Muscle of back (tissue), 13 donors: ENCODE measurements at places on chromosomes 16 and 17. TPM values are rescaled to one million over a fixed set of nuclear protein-coding genes. Genes with fewer than 3 reads are reported as not detected.
A peak's percentile ranks its signal among the peaks of the same experiment; 100 is the strongest.

- DNase-seq: no peak
Measured at GRCh38 chr17:7853691-7854038, 1.2 kb upstream of the TMEM88 start.

- DNase-seq: peak; percentile 20
Measured at GRCh38 chr16:82400046-82400445, 226.7 kb upstream of the CDH13 start.

Gene SLFN14
- 0.17 TPM for polyA plus RNA-seq

GRCh38 chr17:51904379-51904778, 254.1 kb downstream of the CA10 start:
- no peak for DNase-seq

DNA sequence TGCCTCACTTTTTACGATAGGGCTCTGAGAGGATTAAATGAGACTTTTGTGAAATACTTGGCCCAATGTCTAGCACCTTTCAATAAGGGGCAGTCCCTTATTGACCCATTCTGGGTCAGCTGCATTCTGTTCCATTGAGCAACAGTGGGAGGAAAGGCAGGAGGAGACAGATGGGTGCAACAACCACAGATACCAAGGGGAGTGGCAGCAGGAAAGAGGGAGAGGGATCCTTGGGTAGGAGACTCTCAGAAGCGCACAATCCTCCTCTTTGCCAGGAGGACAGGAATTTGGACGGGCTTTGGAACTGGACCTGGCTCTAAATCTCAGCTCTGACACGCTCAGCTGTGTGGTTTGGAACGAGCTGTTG, 3.5 kb downstream of the PIPOX start:
- DNase-seq: no peak

DNA sequence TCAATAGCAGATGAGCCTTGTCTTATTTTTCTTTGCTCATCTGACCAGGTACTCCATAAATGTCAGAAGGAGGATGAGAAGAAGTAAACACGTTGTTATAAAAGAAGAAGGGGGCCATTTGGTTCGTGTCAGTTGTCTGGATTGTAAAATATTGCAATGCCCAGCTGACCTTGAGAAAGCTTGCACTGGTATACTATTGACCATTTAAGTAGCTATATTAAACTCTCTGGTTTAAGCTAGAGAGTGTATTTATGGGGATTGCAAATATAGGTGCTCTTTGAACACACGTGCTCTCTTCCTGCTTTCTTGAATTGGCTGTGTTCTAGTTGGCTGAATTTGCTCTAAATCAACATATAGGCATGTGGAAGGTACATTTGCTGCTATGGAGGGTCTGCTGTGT, 26.1 kb upstream of the CMTR2 start:
- no peak for DNase-seq

GRCh38 chr17:78151514-78152008, 5.4 kb downstream of the C17orf99 start:
- DNase-seq: no peak

DNA sequence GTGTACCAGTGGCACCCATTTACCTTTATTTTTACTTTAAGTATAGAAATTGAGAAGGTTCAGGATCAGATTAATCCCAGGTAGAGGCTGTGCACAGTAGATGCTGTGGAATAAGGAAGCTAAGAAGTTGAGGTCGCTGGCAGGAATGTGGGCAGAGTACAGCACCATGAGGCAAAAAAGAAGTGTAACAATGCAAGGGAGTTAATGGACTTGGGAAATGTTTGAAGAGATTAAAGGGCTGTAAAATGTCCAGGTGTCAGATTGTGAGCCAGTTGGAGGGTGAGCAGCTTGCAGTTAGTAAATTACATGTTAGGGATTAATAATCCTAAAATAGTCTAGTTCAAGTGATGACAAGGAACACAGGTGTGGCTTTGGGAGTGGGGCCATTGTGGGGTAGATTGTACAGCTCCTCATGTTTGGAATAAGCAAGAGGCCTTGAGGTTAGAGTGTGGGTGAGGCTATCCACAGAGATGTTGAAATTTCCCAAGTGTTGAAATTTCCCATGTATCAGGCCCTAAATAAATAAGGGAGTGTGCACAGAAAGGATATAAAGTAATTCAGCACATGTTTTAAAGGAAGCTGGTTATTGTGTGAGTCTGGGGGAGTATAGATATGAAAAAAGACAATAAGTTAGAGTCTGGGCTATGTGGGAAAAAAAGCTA, 21.5 kb downstream of the TAT start:
- DNase-seq: no peak

Gene HIGD1B
- 5.0 TPM for polyA plus RNA-seq

Gene GPR139
- polyA plus RNA-seq: not detected

GRCh38 chr17:16287563-16288027, 65.7 kb downstream of the CENPV start:
- peak; percentile 65 for DNase-seq

Gene SLC47A2
- polyA plus RNA-seq: 0.17 TPM

DNA sequence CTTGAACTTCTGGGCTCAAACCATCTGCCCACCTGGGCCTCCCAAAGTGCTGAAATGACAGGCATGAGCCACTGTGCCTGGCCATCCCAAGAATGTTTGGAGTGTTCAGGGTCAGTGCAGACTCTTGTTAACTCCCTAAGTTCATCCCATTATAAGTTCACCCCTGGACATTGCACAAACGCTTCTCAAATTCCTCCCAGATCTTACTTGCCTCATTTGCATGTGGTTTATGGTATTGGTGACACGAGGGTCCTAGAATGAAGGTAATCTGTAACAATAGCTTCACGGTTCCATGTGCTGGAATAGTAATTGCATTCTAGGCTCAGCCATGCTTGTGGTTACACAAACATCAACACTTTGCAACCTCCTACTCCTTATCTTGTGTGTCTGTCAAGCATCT, 5.0 kb upstream of the CCDC42 start:
- no peak for DNase-seq

DNA sequence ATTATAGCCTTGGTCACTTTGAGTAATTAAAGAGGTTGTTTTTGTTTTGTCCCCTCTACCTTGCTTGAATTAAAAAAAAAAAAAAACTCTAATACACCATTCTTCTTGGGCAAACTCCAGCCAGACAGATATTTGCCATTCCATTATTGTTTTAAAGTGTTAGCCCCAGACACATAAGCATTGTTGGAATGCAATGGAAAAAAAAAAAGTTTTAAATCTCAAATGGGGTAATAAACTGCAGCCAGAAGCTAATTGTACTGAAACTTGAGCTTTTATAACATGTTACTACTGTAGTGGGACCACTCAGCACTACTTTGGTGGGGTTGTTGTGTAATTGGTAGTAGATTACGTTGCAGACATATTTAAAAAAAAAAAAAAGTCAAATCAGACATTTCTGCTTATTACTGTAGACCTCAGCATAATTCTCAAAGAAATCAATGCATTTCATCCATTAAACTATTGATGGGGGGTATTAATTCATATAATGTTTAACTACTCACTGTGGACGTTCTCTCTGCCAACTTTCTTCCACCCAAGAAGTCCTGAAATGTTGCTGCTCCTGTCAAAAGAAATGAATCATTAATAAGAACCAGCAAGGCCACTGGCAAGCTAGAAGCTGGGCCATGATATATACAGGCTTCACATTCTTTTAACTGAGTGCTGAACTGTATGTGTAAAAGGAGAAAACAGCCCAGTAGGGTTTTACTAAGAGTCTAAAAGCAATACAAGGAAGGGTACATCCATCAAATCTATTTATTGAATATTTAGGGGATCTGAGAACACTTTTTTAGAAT, 626.6 kb upstream of the SOX9 start:
- DNase-seq: peak; percentile 48

Gene CDH1
- polyA plus RNA-seq: 1.5 TPM

GRCh38 chr17:80798595-80799537, 192.8 kb upstream of the CHMP6 start:
- DNase-seq: no peak

DNA sequence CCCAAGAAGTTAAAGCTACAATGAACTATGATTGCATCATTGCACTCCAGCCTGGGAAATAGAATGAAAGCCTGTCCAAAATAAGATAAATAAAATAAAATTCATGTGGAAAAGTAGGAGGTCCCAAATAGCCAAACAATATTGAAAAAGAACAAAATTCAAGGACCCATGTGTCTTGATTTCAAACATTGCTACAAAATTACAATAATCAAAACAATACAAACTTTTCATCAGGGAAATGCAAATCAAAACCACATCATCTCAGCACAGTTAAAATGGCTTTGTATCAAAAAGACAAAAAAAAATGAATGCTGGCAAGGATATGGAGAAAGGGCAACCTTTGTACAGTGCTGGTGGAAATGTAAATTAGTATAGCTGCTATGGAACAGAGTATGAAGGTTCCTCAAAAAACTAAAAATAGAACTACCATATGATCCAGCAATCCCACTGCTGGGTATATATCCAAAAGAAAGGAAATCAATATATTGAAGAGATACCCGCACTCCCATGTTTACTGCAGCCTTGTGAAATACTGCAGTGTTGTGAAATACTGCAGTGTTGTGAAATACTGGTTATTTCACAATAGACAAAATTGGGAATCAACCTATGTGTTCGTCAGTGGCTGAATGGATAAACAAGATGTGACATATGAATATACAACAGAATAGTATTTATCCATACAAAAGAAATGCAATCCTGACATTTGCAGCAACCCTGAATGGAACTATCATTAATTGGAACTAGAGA, 24.5 kb upstream of the ZNF287 start:
- DNase-seq: no peak

- no peak for DNase-seq
Measured at GRCh38 chr17:78774956-78775571, 7.0 kb downstream of the CYTH1 start.

DNA sequence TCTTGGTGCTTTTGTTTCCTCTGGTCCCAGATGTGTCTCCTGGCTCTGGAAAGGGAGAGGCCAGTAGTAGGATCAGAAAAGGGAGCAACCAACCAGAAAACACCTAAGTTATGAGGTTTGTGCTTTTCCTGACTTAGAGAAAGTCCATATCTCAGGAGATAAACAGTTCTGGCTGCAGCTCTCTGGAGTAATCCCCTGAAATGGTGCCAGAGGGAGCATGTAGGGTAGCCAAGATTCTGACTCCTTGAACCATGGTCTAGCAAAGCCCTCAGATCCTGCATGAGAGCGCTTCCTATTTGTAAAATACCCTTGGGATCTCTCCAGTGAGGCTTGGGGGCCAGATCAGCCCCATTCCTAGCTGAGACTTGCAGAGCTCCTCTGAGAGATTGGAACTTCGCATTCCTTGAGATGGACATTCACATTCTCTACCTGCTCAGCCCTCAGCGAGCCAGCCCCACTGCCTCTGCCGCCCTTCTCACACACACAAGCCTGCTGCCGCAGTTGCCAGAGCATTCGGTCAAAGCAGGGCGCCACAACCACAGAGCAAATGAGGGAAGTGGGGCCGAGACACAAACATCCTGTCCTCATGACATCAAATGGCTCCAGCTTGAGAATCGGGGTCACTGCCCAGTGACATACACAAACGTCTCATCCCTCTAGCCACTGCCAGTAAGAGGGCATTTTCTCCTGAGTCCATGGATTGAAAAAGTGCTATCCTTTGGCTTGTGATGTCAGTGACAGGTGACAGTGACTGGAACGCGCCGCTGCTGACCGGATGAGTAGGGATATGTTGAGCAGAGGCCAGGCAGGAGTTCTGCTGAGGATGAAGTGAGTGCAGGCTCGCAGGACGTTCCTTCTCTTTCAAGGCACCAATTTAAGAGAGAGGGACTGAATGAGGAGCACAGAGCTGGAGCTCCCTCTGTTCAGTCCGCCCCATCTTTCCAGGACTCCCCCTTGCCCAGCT, 5.0 kb downstream of the ABHD15 start:
- DNase-seq: no peak

DNA sequence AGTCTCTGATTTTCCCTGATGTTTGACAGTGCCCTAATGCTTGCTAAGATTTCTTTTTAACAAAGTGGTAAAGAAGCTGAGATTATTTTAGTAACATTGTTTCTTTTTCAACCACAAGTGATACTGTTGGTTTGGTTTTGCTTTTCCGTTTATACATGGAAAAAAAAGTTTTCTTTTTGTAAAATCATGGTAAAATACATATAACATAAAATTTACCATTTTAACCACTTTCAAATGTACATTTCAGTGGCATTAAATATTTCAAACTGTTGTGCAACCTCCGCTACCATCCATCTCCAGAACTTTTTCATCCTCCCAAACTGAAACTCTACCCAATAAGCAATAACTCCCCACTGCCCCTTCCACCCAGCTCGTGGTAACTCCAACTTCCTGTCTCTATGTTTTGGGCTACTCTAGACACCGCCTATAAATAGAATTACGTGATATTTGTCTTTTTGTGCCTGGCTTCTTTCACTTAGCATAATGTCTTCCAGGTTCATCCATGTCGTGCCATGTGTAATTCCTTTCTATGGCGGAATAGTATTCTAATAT, 4.6 kb downstream of the CIITA start:
- no peak for DNase-seq

DNA sequence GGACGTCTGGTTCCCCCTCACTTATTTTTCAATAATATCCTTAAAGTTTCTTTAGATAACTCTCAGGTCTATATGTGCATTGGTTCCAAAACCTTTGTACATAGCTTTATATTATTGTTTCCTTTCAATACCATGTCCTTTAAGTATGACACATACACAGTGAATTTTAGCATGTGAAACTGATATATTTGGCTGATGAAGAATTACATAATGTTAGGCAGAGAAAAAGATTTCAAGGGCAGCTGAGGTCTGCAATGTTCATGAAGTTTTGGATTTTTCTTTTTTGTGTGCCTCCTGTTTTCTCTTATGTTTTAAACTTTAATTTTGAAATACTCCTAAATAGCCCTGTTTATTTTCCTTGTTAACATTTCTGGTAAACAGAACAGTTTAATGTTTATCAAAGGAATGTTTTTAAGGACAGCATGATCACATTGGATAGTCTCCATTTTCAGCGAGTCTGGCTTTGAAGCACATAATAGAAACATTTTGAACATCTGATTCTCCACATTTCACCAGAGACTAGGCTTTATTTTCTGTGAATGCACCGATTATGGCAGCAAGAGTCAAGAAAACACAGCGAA, 32.9 kb upstream of the FBXO47 start:
- DNase-seq: no peak

GRCh38 chr17:15513856-15514459, 46.5 kb upstream of the CDRT4 start:
- DNase-seq: no peak

DNA sequence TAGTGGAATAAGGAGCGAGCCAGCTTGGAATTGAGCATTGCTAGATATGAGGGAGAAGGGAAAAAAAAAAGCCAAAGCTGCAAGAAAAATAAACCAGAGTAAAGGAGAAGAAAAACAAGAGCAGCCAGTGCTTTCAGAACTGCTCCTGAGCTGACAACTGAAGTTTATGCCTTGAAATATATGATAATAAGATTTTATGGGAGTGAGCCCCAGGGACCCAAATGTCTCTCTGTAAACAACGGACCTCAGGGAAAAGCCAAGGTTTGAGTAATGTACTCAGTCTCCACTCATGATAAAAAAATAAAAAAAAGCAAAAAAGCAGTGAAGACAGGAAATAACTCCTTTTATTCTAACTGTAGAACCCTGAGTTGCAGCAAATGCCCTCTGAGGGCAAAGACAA, 132.6 kb downstream of the SNX11 start:
- no peak for DNase-seq

GRCh38 chr17:19431691-19432090, 20.7 kb downstream of the RNF112 start:
- no peak for DNase-seq

- DNase-seq: no peak
Measured at GRCh38 chr16:1537138-1537577, 3.7 kb downstream of the TMEM204 start.

GRCh38 chr17:78272181-78272913, 40.9 kb downstream of the TMEM235 start:
- no peak for DNase-seq

Gene UTS2R
- 4.3 TPM for polyA plus RNA-seq

GRCh38 chr17:64020056-64020766, at the start of gene ICAM2:
Gene ICAM2, minus strand, starts transcription at chr17:64020633. Its CDS starts 13,942 bp downstream, at chr17:64006691.
- DNase-seq: peak; percentile 44

- DNase-seq: no peak
Measured at GRCh38 chr17:5598457-5598856, 14.1 kb upstream of the NLRP1 start.
